SHP77 (cell line): ENCODE measurements at places on chromosomes 7 and 10.

DNA sequence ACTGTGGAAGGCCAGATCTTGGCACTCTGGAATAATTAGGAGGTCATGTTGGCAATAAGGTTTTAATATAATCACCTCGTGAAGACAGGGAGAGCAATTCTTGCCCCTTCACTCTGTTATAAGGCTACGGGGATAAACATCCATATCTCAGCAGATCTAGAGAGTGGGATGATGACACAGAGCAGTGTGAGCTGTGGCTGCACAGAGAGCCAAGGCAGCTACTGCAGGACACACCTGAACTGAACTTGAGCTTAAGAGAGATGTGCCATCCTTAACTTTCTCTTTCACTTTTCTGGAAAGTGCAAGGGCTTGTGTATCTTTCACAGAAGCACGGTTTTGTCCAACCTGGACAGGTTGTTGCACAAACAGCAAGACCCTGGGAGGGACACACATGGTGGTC lies 174.7 kb downstream of the GATA3 start:
- DNase-seq, result no peak

DNA sequence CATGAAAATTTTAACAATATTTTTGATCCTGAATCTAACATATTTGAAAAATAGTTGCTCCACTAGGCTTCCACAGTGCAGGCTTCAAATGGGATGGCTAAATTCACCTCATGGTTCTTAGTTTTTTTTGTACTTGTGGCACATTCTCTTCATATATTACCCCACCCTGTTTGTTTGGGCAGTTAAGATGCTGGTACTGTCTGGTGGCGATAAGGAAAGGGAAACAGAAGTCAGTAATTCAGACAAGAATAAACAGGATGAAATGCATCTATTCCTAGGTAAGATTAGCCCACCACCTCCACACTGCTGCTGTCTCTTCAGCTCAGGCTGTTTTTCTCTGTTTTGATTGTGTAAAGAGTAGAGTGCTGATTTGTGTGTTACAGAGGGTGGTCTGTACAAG lies 44.2 kb downstream of the GLRX3 start:
- DNase-seq, result no peak

DNA sequence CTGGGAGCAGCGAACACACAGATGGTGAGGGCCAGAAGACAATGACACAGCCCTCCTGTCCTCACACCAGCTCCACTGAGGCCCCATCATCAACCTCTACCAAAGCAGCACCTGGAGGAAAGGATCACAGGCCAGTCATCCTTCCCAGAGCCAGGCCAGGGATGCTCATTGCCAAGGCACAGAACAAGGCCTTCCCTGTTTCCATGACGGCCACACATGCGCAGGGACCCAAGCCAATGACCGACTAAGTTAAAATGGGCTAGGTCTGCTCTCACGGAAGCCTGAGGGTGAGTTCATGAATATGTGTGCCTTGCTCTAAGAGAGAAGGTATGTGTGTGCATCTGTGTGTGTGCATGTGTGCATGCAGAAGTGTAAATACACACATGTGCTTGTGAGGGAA lies 39.6 kb downstream of the COBL start:
- DNase-seq, result no peak

- DNase-seq, result no peak
Measured at GRCh38 chr10:104330168-104331110, 7.8 kb downstream of the ITPRIP start.

DNA sequence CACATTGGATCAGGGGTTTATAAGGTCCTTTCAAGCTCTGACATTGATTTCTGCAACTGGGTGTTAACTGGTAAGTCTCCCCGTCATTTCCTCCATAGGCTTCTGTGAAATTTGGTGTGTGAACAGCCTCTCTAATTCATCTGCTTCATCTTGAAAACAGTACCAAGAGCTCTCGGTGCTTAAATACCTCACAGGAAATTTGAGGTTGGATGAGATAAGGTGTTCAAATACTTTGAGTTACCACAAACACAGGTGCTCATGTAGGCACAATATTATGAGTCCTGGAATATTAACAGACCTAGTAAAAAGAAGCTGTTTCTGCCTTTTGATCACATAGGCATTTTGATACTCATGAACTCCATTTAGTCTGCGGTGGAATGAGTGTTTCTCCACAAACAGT lies 85.2 kb downstream of the RTKN2 start:
- no peak for DNase-seq

DNA sequence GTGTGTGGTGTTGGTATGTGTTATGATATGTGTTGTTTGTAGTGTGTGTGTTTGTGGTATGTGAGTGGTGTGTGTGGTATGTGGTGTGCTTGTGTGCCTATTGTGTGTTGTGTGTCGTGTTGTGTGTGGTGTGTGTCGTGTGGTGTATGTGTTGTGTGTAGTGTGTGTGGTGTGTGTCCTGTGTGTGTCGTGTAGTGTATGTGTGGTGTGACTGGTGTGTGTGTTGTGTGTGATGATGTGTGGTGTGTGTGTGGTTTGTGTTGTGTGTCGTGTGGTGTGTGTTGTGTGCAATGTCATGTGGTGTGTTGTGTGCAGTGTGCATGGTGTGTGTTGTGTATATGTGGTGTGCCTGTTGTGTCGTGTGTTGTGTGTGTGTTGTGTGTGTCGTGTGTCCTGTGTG lies 144.6 kb downstream of the DNAJB6 start:
- DNase-seq, result no peak

- no peak for DNase-seq
Measured at GRCh38 chr7:135658564-135658963, 3.8 kb upstream of the STMP1 start.

GRCh38 chr10:79401015-79401921 lies 44.2 kb downstream of the ZCCHC24 start:
- DNase-seq, result no peak

DNA sequence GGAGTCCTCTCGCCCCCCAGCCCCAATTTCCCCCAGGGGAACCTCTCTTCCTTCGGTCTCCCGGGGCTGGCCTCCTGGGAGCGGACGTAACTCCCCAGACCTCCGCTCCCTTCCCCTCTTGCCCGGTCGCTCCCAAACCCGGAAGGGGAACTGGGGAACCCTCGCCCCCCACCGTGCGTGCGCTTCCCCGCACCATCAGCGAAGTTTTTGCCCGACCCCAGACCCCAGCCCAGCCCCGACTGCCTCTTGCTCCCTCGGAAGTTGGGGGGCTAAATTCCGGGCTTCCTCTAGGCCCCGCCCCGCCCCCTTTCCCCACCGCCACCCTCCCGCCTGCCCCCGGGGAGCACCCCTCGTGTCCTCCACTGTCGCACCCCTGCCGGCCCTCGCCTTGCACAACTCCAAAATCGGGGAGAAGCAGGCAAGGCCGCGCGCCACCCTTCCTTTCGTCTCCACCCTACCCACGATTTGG lies 436 bp downstream of the GNB2 start:
- DNase-seq, result no peak

DNA sequence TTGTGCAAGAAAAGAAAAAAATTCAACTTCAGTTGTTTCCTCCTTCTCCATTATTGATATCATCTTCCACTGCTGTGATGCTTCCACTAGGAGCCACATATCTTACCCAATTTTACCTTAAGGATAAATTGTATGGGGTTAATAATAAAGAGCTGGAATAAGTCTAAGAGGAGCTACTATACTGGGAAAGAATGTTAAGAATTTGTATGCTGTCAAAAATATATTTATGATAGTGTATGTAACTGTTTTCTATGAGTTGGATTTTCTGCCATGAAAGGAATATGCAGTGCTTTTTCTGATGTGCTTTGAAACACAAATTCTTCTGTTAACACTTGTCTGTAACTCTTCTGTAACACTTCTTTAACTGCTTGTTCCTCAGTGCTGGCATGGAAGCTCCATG lies 219.1 kb downstream of the VTI1A start:
- DNase-seq, result no peak

DNA sequence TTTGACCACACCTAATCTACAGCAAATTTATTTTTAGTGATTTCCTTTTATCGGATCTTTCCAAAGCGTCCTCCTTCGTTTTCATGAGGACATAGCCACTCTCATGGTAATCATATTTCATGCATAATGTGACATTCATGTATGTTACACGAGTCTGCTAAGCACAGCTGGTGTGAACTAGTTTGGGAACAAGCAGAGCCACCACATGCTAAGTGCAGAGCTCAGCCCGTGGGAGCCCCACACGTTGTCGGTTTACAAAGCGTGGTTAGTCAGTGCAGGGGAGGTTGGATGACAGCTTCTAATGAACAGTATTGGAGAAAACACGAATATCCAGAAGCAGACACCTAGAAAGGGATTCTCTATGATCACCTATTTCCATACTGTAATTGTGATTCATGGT lies 78.4 kb upstream of the GJD4 start:
- no peak for DNase-seq

GRCh38 chr10:5904227-5904626 lies 14.2 kb downstream of the FBH1 start:
- no peak for DNase-seq

GRCh38 chr10:79268161-79268601 lies 79.1 kb upstream of the PPIF start:
- no peak for DNase-seq

GRCh38 chr7:140478246-140479061 lies 851 bp downstream of the MKRN1 start:
- DNase-seq, result no peak

DNA sequence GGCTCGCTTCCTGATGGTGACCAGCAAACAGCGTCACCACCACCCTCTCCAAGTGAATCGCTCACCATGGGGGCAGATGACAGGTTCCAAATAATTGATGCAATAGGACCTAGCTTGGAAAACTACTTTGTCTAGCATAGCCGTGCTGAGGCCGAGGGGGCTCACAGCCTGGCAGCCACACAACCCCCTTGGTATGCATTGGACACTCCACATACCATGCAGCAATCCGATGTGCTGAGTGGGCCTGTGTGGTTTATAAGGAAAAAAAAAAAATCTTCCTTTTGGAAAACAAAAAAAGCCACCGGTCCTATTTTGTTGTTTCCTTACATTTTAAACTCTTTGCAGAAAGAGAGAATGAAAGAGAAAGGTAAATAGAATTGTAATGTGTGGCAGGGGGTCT lies 15.1 kb downstream of the GATA3 start:
- DNase-seq, result no peak

DNA sequence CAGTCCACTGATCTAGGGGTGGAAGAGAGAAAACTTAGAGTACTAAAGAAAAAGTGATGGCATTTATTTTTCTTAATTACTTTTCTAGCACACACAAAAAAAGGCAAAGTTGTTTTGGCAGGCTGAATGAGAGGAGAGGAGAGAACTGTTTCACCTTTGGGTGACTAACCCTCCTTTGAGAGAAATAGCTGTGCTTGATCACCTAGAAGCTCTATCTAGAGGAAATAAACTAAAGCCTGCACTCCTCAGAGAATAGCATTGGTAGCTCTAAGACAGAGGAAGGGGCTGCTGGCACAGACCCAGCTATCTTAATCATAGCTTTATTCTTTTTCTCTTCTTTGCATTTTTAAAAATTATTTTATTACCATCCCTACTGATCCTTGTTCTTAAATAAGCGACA lies 6.3 kb downstream of the TMEM243 start:
- DNase-seq, result no peak

- DNase-seq, result no peak
Measured at GRCh38 chr7:2465928-2466327, 10.3 kb downstream of the GRIFIN start.

GRCh38 chr7:65731562-65732035 lies 141.3 kb upstream of the VKORC1L1 start:
- no peak for DNase-seq

DNA sequence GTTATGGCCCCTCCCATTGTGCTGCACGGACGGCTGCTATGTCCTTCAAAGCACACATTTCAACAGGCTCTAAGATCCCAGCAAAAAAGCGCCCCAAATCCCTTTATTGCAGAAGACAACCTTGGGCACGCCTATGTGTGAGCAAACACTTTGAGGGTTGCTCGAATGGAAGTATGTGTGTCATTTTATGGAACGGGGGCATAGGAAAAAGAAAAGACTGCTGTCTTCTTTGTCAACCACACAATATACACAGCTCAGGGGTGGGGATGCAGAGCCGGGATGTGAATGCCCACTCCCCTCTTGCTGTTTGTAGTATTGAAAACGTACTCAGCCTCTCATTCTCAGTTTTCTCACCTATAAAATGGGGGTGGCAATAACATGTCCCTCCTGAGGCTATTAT lies 32.0 kb downstream of the C10orf53 start:
- no peak for DNase-seq

- DNase-seq, result no peak
Measured at GRCh38 chr10:114265392-114266053, 26.5 kb downstream of the VWA2 start.

- DNase-seq, result no peak
Measured at GRCh38 chr7:98133621-98134303, 27.1 kb downstream of the LMTK2 start.
